ENCODE measurements at places on chromosomes 2 and 18.
A peak's percentile ranks its signal among the peaks of the same experiment; 100 is the strongest.

DNA sequence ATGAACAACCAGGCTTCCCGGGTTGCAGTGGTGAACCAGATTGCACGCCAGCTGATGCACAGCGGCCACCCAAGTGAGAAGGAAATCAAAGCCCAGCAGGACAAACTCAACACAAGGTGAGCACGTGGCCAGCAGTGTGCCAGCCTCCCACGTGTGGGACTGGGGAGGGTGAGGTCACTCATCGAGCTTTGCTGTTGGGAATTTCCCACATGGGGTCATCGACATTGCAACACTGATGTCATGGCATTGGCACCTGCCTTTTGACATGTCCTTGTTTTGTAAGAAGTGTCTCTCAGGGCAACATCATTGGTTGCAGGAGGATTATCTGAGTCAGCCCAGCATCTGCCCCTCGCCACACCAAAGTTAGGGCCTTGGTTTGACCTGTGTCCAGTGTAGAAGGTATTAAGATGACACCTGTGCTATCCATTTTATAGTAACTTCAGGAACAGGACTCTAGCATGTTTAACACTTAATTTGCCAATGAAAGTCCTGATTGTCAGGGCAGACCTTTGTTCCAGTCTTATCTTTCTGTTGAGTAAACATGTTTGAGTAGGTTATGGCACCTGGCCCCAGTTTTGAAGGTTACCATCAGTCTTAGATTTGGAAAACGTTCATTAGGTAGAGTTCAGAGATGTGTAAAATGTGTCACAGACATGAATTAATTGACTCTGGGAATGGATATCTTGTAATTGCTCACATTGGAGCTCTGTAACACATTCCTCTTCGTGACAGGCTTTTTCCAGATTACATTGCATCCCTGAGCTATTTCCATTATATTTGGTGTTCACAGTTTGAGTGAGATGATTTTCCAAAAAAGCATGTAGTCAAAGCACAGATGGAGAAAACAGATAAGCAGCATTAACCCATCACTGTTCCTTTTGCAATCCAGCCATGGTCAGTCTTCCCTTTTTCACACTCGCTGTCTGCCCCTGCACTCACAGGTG is 93.3 kb upstream of the EML6 start:
- peak; percentile 68 for DNase-seq

GRCh38 chr2:25310709-25310964 is 31.1 kb downstream of the DNMT3A start:
- no peak for DNase-seq

- DNase-seq, result peak; percentile 19
Measured at GRCh38 chr2:48438266-48438665, 91.7 kb upstream of the STON1 start.

- no peak for DNase-seq
Measured at GRCh38 chr2:12478151-12479064, 238.3 kb upstream of the TRIB2 start.

DNA sequence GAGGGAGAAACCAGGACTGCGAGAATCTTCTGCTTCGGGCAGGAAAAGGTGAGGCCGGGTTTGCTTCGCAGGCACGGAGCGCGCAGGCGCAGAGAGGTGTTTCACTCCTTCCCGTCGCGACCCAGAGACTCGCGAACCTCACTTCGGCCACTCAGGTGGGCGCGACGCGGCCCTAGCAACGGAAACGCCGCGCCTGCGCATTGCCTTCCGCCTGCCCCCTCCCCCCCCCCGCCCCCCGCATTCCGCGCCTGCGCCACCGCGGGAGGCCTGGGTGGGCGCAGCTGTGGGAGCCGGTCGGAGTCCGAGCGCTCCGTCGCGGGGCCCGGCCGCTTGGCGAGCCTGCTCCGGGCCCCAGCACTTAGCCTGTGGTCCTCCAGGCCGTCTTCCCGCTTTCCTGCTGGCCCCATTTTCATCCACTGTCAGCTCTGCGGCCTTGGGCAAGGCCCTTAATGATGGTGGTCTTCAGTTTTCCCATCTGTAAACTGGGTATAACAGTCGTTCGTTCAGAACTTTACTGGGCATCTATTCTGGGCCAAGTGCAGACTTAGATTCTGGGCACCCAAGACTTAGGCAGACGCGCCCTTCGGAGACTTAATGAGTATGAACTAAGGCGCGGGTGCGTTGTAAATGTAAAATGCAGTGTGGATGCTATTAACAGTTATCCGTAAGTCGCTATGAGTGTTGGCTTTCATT is 62.1 kb upstream of the ACKR3 start:
- DNase-seq, result no peak

DNA sequence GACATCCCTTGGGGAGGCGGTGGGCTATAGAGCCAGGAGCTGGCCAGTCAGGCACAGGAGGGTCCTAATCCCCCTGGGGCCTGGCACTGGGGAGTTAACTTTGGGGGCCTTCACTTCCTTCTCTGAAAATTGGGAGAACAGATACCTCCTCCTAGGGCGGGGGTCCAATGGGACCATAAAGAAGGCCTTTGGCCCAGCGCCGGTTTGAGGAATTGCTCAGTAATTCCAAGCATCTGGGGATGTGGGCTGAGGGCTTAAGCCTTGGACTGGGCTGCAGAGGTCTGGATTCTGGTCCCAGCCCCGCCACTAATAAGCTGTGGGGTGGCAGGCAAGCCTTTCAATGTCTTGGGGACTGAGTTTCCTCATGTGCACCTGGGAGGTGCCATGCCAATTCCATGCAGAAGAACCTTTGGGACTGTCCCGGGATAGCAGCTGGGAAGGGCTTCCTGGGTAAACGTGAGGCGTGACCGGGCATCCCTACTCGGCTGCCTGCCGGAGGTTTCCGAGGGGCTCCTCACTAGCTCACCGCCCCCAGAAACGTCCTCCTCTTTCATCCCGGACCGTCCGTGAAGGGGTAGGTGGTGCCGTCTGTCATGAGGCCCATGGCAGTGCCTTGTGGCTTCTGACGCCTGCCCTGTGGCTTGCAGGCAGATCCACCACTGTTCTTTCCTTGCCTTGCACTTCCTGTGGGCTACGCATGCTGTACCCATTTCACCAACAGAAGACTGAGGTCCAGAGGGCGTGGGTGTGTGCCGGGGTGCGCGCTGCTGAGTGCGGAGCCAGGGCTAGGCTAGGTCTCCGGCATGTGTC is 67.4 kb upstream of the HPCAL1 start:
- no peak for DNase-seq

DNA sequence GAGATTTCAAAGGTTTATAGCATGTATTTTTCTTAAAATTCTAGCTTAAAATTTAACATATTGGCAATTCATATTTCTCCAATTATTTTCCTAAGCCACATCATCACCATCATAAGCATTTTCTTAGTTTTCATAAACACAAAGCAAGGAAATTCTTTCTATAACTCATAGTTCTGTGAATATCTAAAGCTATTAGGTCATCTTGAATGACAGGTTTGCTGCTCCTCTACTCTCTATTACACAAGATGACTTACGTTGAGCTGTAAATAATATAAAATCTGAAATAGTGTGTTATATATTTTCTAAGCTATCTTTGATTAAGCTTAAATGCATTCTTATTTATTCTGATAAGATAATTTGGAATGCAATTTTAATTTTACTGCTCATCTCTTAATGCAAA is 984.6 kb upstream of the CNTNAP5 start:
- DNase-seq, result no peak

DNA sequence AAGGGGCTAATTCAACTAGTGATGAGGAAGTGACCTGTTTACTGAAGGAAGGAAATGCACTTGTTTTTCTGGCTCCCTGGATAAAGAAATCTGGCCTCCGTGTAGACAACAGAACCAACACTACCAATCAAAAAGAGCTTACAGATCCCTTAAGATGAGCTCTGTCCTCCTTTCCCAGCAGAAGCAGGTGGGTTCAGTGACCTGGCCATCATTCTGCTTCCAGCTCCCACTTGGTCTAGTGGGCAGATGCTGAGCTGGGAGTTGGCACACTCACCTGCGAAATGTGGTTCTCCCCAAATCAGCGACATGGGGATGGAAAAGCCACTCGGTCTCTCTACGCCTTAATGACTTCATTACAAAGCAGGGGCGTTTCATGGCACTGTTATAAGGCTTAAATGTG is 132.6 kb downstream of the AFF3 start:
- DNase-seq, result peak; percentile 32

DNA sequence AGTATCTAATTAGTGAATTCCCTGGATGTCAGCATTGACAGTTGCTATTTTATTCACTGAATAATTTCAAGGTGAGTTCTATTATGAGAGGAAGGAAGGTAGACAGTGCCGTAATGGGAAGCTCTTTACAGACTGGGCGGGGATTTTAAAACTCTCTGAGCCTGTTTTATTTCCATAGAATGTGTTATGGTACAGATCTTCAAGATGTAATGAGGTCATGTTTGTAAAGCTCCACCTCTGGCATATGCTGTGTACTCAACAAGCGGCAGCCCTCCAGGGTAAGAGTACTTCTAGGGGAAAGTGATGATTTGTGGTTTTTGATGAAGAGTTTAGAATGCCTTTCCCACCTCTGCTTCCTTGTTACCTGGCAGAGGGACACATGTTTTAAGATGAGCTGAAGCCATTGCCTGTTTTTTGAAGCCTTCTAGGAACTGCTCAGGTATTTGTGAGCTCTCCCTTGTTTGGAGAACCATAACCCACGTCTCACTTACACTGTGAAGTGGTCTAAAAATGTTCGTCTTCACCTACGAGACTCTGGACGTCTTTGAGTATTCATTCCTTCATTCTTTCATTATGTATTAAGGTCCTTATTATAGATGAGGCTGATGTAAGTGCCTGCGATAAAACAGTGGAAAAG is 251.2 kb downstream of the PTGR3 start:
- DNase-seq, result no peak

- DNase-seq, result no peak
Measured at GRCh38 chr18:58205443-58206160, 161.6 kb downstream of the NEDD4L start.

DNA sequence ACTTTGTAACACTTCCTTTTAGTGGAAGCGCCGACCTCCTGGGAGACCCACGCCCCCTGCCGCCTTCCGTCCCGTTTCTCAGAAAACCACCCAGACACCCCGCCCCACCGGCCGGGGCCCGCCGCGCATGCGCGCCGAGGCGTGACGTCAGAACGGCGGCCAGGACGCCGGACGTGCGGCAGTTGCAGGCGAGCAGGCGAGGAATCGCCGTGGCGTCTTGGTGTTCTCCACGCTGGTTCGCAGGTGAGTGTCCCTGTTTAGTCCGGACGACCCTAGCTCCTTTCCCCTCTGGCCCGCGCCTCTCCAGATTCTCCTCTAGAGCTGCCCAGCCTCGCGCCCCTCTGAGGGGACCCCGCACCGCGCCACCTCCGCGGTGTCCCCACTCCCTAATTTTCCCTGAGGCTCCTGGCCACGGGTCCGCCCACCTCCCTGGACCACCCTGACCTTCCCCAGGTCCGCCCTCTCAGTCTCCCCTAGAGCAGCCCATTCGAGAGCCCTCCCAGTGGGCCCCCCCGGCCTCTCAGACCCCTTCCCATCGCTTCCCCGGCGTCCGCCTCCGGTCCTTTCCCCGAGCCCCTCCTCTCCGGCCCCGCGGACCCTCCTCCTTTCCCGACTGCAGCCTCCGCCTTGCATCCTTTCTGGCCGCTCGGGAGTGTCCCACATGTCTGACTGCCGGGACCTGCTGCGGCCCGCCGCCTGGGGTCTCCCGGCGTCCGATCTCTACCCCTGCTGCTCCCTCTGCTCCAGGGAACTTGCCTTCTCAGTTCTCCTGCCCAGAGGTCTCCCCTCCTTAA is at the start of gene PLEKHB2:
Gene PLEKHB2, plus strand, starts transcription at position 181 of the 794 bp plus-strand sequence. CDS start 15,606 bp downstream, outside the sequence.
- peak; percentile 90 for DNase-seq

DNA sequence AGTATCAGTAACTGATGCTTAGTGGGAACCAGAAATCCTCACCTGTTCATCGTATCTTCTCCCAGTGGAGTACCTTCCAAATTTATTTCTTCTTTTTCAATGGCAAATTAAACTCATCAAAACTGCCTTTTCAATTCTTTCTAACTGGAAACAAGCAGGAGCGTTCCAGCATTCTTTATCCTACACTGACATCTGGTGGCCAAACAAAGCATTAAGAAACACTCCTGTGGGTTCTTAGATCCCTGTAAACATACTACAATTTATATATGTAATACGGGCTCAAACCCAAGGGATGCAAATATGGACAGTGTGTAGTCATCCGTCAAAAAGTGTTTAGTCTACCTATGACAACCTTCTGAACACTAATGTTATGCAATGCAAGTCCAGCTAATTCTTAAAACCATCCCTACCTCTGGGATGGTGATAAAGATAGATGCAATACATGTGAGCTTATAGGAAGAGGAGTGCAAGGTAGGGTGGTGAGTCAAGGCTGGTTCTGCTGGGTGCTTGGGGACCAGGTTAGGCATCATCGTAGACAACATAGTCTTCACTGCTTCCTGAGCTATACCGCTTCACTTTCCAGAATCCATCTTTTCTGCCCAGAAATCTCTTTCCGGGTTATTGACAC is 375.0 kb downstream of the CTNNA2 start:
- no peak for DNase-seq

DNA sequence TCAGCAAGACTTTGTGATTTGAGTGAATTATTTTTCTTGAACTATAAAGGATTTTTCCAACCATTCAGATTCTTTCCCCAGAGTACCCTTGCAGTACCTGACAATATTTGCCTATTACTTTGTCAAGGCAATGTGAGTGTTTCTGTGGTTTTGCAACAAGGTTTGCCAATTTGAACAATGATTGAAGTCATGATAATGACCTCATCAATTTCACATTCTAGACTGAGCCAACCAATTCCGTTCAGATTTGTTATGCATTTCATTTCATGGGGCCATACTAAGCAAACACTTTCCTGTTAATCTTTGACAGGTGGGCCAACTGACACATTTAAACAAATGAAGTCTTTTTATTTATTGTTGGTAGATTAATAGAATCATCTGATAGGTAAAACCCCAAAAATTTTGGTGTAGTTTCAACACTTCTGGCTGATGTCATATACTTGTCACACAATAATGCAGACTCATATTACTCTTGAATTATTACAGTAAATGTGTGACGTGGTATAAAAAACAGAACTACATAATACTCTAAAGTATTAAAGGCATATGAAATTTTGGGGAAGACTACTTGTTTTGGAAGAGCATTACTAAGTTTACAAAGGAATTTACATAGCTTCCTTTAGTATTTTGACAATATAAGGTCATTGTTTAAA is 526.4 kb downstream of the DPP10 start:
- no peak for DNase-seq

All from CD14-positive monocyte (primary cell).